ENCODE measurements at places on chromosomes 1 and 21.

DNA sequence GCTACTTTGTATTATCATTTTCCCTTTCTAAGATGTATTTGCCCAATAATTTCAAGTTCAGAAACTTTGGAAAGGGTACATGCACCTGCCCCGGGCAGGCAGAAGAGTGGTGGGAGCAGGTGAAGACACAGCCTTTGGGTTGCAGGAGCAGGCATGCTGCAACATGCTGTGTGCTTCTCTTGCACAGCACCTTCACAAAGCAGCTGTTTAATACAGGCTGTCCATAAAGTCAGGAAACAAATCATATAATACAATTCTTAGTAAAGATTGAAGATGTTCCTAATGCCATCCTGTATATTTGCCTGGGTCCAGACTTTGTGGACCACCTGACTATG lies 182.9 kb downstream of the ZNF281 start:
- no peak for DNase-seq

DNA sequence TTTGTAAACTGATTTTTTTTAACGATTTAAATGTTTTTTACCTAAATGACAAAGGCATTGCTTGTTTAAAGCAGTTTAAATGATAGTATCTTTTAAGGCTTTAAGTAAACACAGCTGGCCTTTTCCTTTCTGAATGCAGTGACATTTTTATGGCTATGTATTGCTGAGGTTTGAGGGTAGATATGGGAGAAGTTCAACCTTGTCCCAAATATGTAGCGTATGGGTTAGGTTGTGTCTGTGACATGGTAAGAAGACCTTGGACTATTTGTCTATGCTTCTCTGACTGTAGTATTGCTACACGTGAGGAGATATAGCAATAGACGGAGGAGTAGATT lies 32.5 kb downstream of the PKNOX1 start:
- DNase-seq, result no peak

- DNase-seq, result no peak
Measured at GRCh38 chr1:116852367-116852766, 57.3 kb upstream of the PTGFRN start.

GRCh38 chr1:107950464-107950863 lies 14.5 kb downstream of the VAV3 start:
- no peak for DNase-seq
